ENCODE measurements at places on chromosomes 6 and 20.
A peak's percentile ranks its signal among the peaks of the same experiment; 100 is the strongest.

- no peak for DNase-seq
These were observed 201.6 kb upstream of the JARID2 start for GRCh38 chr6:15044146-15044882.

DNA sequence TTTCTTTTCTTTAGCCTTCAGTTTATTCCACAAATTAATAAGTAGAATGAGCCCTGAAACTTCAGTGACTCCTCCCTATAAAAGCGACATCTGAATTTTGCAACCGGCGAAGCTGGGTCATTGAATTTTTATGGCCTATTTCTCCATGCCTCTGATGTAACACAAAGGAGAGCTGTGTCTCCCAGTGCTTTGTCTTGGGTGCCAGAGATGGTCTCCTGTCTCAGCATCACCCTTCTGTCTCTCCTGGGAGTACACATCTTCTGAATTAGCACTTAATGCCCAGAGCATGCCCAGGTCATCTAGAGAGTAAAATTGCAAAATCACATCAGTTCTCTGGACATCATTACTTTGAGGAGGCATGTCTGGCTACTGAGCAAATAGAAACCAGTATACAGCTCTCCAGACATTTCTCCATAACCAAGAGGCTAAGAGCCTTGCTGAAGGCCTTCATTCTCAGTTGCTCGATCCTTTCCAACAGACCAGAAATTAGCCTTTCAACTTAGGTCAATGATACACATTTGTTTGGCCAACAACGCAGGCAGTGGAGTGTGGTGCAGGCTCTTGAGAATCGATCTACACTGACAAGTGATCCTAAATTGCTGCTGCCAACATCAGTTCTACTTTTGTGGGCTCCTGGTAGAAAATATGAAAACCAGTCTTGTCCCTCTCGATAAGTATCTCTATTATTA, 176.0 kb upstream of the FOXQ1 start:
- no peak for DNase-seq

DNA sequence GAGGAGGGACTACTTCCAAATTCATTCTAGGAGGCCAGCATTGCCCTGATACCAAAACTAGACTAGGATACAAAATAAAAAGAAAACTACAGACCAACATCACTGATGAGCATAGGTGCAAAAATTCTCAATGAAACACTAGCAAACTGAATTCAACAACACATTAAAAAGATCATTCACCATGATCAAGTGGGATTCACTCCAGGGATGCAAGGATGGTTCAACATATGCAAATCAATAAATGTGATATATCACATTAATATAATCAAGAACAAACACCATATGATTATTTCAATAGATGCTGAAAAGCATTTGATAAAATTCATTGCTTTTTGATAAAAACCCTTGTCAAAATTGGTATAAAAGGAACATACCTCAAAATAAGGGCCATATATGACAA, 10.2 kb downstream of the PGBD1 start:
- no peak for DNase-seq

GRCh38 chr6:100176311-100176950, 182.4 kb upstream of the MCHR2 start:
- DNase-seq = no peak

DNA sequence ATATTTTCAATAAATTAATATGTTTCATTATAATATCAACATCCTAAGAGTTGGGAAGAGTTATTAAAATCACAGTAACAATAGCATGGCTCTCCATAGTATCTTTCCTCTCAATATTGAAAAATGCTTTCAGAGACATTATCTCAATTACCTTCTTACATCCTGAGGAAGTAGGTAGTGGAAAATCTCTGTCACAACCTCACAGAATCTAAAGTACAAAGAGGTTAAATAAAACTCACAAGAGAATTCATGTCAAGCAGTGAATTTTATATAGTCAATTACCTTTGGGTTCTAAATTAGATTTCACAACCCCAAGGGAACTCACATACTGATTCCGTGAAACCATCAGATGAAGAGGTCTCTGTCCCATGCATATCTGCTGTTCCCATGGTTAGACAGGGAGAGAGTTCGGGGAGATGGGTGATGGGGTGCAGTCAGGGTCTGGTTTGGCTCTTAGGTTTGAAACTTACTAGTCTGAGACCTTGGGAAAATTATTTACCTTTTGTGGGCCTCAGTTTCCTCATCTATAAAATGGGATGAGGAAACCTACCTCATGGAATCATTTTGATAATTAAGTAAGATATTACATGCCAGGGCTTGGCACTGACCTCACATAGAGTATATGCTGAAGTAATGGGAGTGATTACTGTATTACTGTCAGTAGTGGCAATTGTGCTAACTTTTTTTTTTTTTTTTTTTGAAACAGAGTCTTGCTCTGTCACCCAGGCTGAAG, 74.0 kb upstream of the SNX9 start:
- no peak for DNase-seq

- no peak for DNase-seq
These were observed 3.4 kb downstream of the TCFL5 start for GRCh38 chr20:62858058-62858830.

GRCh38 chr6:160032538-160032937, 63.7 kb downstream of the IGF2R start:
- no peak for DNase-seq

- DNase-seq = no peak
These were observed 7.4 kb upstream of the CD24 start for GRCh38 chr6:106981926-106982325.

- DNase-seq = no peak
These were observed 18.8 kb downstream of the MAFB start for GRCh38 chr20:40670253-40670652.

DNA sequence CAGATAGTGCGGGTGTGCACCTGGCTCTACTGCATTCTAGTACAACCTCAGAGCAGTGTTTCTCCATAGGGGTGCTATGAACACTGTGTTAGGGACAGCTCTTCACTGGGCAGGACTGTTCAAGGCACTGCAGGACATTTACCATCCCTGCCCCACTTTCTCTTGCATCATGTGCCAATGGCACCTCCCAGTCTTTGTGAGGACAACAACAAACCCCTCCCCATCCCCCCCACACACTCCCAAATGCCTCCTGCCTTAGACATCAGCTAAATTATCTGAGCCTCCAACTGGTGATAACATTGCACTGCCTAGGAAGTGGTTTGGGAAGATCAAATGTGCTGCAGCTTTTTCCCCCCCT, 98.9 kb downstream of the FYN start:
- DNase-seq = no peak

GRCh38 chr6:48111575-48111974, 578 bp upstream of the PTCHD4 start:
- no peak for DNase-seq

DNA sequence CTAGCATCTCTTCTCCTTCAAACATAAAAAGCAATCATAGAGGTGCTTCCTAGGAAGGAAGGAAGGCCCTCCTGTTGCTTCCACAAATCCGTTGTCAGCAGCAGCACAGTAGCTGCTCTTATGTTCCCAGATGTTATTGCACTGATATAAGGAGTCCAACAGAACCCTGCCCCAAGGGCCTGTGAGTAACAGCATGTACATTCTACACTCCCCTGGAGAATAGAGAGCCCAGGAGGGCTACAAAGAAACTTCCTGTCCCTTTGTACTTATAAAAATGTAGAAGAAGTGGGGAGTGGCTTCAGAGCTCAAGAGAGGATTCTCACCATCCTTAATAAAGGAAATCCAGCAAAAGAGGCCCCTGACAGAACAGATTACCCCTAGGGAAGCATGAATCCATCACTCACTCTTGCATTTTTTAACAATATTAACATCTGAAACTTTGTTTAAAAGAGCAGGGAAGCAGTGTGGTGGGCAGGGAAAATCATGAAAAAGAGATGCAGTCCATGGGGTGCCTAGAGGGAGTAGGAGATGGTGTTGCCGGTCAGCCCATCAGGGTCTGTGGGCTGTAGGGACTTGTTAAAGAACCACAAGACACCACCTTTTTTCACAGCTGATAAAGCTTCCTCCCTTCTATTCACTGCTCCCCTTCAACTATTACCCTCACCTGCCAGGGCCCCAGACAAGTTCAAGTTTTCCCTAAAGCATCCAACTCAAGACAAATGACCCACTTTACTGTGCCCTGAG, 104.5 kb upstream of the ADGRF1 start:
- DNase-seq = no peak

DNA sequence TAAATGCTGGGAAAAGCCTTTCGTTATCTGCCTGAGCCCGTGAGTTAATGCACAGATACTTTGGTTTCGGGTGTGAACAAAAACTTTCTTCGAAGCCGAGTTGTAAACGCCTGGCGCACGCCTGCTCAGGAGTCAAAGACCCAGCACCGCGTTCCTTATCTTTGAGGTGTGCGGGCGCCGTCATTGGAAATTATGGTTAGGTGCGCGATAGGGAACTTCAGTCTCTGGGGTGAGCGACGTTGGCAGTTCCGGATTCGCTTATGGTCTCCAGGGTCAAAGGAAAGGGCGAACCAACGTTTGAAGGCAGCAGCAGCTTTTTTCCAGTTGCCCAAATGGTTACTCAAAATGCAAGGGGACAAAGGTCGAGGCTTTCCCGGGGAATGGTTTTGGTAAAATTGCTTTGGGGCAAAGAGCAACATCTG, 853 bp downstream of the SLC22A3 start:
- no peak for DNase-seq

GRCh38 chr6:19968201-19968600, 131.0 kb downstream of the ID4 start:
- no peak for DNase-seq

DNA sequence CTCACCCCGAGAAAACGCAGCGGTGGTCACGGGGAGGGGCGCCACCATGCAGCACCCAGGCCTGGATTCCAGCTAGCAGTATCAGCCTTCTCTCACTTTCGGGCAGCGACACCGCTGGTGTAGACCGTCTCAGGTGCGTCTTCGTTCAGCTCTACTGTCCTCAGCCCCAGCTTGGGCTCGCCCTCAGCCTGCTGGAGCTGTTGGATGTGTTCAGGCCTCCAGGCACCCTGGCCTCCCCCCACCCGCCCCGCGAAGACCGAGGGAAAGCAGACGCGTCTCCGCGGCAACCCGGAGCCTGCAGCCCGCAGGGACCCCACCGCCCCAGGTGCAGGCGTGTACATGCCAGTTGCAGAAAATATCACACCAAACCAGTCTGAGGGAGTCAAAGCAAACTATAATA, 60.8 kb upstream of the CARMIL1 start:
- no peak for DNase-seq

- no peak for DNase-seq
These were observed 50.1 kb upstream of the INSM1 start for GRCh38 chr20:20317621-20318364.

GRCh38 chr6:87905101-87905641, 142.5 kb upstream of the SPACA1 start:
- peak; percentile 55 for DNase-seq

- DNase-seq = no peak
These were observed 6.2 kb upstream of the ZNF311 start for GRCh38 chr6:29011276-29011734.

DNA sequence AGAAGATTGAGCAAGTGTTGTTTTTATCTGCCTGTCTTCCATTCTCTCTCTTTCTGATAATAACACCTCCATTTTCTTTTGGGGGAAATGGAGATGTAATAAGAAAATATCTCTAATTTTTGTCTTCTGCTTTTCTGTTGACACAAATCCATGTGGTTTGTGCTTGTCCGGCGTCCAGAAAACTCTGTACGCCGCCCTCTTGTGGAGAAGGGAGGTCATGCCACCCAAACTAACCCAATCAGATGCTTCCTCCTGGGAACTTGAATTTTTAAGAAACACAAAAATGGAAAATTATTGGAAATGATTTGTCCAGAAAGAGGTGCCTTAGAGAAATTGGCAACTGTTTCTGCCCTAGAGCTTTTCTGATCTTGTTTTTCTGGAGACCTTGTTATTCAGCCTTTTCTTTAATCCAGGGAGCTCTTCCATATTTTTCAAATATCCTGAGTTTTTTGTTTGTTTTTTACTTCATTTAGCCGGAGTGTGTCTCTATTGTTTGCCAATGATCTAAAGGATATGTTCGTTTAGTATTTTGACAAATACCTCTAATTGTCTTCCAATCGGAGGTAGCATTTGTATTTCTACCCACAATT, 17.8 kb upstream of the FNDC1 start:
- no peak for DNase-seq

DNA sequence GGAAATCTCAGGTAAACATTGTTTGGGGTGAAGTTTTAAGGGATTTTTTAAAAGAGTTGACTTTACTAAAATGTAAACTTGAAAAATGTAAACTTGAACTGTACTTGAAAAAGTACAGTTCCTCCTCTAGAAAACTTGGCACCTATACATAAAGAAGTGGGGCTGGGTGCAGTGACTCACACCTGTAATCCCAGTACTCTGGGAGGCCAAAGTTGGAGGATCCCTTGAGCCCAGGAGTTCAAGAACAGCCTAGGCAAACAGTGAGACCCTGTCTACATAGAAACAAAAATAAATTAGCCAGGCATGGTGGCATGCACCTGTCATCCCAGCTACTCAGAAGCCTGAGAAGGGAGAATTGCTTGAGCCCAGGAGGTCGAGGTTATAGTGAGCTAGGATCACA, 7.2 kb downstream of the BTBD9 start:
- DNase-seq = no peak

DNA sequence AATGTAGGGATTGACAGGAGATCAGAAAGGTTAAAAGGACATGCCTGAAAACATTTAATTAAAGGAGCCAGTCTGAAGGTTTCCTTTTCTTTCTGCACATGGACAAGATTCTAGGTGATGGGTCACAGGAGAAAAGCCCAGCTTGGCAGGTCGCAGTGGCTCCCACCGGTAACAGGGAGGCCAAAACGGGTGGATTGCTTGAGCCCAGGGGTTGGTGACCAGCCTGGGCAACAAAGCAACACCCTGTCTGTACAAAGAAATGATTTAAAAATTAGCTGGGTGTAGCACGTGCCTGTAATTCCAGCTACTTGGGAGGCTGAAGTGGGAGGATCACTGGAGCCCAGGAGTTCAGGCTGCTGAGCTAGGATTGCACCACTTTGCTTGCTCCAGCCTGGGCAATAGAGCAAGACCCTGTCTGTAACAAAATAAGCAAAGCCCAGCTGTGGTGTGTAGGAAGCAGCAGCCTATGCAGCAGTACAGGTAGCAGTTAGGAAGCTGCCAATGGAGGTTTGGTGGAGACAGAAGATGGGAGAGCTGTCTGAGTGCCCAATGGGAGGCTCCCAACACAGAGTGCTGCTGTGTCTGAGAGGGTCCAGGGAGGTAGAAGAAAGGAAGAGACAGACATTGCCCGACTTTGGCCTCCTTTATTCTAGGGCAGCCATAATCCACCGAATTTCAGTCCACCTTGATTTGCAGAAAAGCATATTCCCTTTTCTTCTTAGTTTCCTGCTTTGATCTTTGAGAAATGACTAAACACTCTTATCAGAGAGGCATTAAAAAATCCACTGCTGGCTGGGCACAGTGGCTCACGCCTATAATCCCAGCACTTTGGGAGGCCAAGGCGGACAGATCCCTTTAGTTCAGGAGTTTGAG, 7.1 kb upstream of the AP5S1 start:
- no peak for DNase-seq

- DNase-seq = no peak
These were observed 506.6 kb downstream of the RNF144B start for GRCh38 chr6:18893540-18894269.

DNA sequence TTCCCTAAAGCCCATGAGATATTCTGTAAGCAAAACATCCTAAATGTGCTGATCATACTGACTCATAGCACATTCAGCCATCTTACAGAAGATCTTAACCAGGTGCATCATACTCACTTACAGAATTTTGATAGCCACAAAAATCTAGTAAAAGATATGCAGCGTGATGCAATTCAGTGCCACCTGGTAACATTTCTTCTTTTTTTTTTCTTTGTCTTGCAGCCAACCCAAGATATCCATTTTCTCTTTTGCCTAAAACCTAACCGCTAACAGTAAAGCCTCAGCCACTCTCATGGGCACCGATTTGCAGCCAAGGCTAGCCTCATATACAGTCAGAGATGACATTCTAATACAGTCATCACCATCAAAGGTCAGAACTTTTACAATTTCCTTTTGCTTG, 293.3 kb downstream of the HACE1 start:
- no peak for DNase-seq

- no peak for DNase-seq
These were observed 1249.9 kb downstream of the EPHA7 start for GRCh38 chr6:92169506-92169905.

All from GM06990 (cell line).